RPMI7951 (cell line): ENCODE measurements at places on chromosomes 5 and 9. TPM values are rescaled to one million over a fixed set of nuclear protein-coding genes. Genes with fewer than 3 reads are reported as not detected.
A peak's percentile ranks its signal among the peaks of the same experiment; 100 is the strongest.

DNA sequence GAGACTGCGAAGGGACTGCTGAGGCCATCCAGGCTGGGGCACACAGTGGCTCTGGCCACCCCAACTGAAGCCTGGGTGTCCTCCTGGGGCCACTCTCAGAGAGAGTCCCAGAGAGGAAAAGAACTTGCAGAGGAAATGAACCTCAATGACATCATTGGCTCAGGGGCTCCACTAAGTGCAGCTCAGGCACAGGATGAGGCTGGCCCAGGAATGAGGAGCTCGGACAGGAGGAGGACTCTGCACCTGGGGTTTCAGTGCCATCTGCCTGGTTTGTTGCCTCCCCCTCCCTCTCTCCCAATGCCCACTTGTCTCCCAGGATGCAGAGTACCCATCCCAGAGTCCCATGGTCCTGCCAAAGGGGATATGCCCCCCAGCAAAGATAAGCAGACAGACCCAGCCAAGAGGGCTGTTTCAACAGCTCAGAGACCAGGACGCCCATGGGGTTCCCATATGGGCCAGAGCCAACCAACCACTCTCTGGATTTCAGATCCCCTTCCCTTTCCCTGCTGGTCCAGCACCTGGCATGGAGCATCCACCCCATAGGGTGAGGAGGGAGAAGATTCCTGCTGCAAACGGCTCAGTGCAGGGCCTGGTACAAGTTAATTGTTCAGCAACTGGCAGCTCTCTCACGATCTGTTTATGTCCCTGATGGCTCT, 26.9 kb upstream of the OLFM1 start:
- DNase-seq = no peak

GRCh38 chr5:60230456-60230855, 336.9 kb upstream of the PDE4D start:
- DNase-seq = no peak

DNA sequence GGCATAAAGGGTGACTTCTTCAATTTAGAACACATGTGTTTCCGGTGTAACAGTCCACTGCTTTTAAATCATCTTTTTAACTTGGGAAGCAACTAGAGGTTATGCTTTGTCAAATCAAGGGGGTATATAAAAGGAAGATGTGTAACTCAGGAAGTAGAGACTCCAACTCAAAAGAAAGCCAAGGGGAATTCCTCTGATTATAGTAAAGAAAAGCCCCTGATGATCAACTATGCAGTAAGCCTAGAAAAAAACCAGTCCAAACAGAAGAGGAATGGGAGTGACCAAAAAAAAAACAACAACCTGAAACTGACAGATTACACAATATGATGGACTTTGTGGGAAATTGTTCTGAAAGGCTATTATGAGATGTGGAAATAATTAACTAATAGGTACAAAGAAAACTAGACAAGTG, 90.3 kb downstream of the AK8 start:
- DNase-seq = no peak

DNA sequence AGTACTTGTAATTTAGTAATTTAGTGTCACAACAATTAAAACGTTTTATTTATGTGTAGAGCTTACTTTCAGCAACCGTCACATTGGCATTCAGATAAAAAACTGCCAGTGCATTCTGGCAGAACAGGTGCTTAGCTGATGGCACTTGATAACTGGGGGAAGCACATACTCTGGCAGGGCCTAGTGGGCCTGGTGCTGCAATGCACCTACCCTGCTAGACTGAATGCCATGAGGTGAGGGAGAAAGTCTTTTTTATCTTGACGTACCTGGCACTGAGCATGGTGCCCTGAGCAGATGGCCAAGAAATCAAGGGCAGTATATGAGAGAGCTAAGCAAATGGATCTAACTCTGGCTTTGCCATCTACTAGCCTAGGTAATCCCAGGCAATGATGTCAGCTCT, 280.6 kb upstream of the EFNA5 start:
- DNase-seq = no peak

DNA sequence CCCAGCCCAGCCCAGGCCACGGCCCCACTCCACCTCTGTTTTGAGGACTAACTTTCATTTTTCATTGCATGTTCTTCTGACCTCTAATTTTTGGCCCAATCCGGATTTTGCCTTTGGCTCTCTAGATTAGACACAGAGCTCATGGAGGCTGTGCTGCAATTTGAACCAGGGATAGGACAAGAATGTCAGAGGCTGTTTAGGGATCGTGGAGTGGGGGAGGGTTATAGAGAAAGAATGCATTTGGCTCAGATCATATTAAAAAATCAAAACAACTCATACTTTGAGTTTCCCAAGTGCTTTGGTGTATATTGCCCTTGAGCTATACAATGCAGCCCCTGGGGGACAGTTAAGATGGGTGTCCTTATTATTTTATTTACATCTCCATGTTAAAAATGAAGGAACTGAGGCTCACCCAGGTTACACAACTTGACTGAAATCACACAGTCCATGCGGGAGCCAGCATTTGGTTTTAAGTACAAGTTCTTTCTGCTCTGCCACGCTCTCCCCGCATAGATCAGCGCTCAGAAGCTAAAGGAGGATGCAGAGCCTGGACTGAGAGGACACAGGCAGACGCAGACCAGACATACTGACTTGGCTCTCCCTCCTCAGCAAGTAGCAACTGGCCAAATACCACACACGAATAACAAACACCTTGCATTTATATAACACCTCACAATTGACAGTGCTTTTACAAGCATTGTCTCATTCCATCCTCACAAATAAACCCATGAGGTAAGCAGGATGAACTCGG, 126.4 kb upstream of the RAI14 start:
- no peak for DNase-seq

DNA sequence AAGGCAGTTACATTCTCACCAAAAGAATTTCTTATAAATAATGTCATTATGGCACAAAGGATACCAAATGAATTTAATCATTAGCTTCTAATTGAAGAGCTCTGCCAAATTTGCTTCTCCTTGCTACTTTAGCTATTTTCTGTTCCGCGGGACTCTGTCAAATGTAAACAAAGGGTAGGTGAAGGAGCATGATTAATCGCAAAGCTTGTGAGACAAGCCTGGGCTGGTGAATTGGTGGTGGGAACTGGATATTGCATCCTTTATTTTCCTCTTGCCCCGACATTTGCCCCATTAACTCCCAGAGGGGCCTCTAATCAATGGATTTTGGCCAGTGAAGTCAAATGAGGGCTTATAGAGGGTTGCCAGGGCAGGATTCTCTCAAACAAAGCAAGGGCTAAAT, 234.2 kb upstream of the RFX3 start:
- no peak for DNase-seq

- DNase-seq = peak; percentile 19
These were observed 376.4 kb upstream of the TNC start for GRCh38 chr9:115494393-115494792.

- peak; percentile 36 for DNase-seq
These were observed 8.6 kb downstream of the RUFY1 start for GRCh38 chr5:179558932-179559283.

GRCh38 chr5:390623-391491, 52.1 kb upstream of the EXOC3 start:
- DNase-seq = no peak

GRCh38 chr5:72005671-72006070, 101.6 kb upstream of the MAP1B start:
- DNase-seq = no peak

DNA sequence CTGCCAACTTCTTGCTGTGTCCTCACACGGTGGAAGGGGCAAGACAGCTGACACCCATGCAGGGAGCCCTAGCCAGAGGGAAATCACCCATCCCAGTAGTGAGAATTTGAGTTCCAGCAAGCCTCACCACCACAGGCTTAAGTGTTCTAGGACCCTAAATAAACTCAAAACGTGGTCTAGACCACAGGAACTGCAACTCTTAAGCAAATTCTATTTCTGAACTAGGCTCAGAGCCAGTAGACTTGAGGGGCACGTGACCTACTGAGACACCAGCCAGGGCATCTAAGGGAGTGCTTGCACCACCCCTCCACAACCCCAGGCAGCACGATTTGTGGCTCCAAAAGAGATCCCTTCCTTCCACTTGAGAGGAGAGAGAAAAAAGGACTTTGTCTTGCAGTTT, 96.0 kb upstream of the PHF24 start:
- DNase-seq = no peak

GRCh38 chr9:18245911-18246310, 228.0 kb upstream of the ADAMTSL1 start:
- peak; percentile 33 for DNase-seq

DNA sequence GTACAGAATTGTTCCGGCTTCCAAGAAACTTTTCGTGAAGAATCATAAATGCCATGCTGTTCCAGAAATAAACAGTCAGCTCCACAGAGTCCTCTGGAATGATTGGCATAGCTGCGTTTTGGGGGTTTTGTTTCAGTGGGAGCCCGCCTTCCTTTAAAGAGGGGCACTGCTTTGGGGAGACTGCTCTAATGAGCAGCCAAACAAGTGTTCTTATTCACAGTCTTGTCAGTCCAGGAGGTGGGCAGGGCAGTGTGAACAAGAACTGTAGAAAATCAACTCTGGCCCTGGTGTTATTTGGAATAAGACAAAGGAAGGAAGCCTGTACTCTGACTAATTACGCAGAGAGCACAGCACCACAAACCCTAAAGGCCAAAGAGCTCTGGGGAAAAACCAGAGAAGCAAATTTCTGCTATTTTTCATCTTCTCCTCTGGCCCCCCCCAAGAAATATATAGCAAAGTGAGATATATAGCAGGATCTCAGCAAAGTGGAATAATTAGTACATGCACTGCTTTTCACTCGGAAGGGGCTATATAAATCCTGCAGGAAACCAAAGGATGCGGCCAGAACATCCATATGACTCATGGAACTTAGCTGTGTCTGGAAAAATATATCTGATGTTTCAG, 92.9 kb downstream of the GLDC start:
- peak; percentile 72 for DNase-seq

Gene ECM2
- 0.39 and 0.72 TPM in 2 replicates for total RNA-seq

Gene SPINK6
- not detected in 2 replicates for total RNA-seq

Gene ZNF366
- not detected in 2 replicates for total RNA-seq

Gene LCN15
- not detected in 2 replicates for total RNA-seq

Gene SHROOM1
- 4.8 and 6.1 TPM in 2 replicates for total RNA-seq
